ENCODE measurements at places on chromosomes 2 and 18. TPM values are rescaled to one million over a fixed set of nuclear protein-coding genes. Genes with fewer than 3 reads are reported as not detected.
A peak's percentile ranks its signal among the peaks of the same experiment; 100 is the strongest.

The ANKRD30BL gene
- not detected for total RNA-seq

The LBX2 gene
- not detected for total RNA-seq

The HOXD9 gene
- not detected for total RNA-seq

The SPATA3 gene
- not detected for total RNA-seq

The ACKR3 gene
- 0.45 TPM for total RNA-seq

The IL37 gene
- total RNA-seq: not detected

The ITPRIPL1 gene
- 13.3 TPM for total RNA-seq

The SRD5A2 gene
- not detected for total RNA-seq

The B3GNT7 gene
- not detected for total RNA-seq

The C1QL2 gene
- total RNA-seq: not detected

The COL3A1 gene
- total RNA-seq: not detected

The CRYBA2 gene
- total RNA-seq: not detected

The DTNA gene
- total RNA-seq: 0.43 TPM

The MLPH gene
- total RNA-seq: not detected

The DSG1 gene
- not detected for total RNA-seq

The UGT1A4 gene
- total RNA-seq: not detected

The CCL20 gene
- 9.6 TPM for total RNA-seq

DNA sequence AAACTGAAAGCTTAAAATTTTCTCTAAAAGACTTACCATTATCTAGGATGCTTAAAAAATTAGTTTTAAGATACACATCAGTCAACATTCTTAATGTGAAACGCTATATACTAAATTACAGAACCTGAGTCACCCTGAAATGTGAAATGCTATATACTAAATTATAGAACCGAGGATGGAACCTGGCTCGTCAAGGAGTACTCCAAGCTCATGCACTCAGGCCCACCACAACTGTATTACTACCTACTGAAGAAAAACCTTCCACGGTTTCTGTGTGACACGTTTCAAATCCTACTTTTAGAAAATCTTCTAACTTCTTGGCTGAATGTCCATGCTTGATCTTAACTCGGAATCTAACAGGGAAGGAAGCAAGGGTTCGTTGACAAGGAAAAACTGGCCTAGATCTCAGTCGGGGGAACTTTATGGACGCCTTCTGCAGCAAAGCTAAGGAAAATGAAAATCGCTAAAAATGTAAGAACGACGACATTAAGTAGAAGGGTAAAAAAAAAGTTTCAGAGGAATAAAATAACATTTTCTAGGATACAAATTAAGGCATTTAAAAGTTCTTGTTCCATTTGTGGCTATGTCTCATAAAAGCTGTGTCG, 1.4 kb downstream of the PRKD3 start:
- DNase-seq: no peak

- no peak for DNase-seq
Measured at GRCh38 chr18:46166261-46166970, 62.2 kb downstream of the HAUS1 start.

DNA sequence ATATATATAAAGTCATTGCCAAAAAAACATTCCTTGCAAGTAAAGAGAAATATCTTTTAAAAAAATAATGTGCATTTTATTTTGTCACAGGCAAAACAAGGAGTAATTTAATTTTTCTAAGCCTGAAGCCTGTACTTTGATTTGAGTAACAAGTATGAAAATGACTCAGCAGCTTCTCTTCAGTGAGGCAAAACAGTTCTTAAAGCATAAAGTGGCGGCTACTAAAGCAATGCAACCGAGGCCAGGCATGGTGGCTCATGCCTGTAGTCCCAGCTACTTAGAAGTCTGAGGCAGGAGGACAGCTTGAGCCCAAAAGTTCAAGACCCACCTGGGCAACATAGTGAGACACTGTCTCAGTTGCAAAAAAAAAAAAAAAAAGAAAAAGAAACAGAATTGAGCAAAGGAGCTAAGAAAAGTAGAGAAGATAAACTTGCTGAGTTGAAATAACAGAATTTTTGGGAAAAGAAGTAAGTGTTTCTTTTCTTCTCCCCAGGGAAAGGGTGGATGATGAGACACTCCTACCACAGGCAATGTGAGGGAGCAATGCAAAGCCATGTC, 29.6 kb downstream of the DOK1 start:
- peak; percentile 56 for DNase-seq

GRCh38 chr2:69744456-69744855, 2.5 kb downstream of the ANXA4 start:
- no peak for DNase-seq

- no peak for DNase-seq
Measured at GRCh38 chr2:6657855-6658254, 207.9 kb downstream of the CMPK2 start.

GRCh38 chr2:162123806-162124758, 28.0 kb downstream of the GCG start:
- no peak for DNase-seq

- DNase-seq: no peak
Measured at GRCh38 chr18:63586966-63587365, at the start of gene SERPINB13. TSS of gene SERPINB13 (plus strand) at chr18:63587343. CDS start at chr18:63588668, 1,325 bp downstream.

GRCh38 chr18:54129448-54130067, 94.9 kb downstream of the MBD2 start:
- DNase-seq: peak; percentile 12

DNA sequence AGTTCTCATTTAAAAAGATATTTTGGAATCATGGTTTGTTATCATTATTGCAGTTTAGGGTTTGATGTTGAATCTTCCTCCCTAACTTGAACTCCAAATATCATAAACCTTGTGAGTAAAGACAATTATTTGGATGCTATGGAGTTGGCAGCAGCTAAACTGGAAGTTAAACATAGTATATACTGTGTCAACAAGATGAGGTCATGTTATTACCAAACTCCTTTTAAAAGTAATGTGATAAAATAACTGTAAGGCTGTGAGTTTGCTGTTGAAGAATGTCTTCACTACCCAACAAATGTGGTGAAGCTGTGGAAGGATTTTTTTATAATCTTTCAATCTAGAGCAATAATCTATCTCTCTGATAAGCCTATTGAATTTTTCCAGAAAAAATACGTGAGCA, 16.0 kb downstream of the DNAH6 start:
- no peak for DNase-seq

- DNase-seq: no peak
Measured at GRCh38 chr2:182018218-182018617, 32.6 kb downstream of the PPP1R1C start.

GRCh38 chr18:3451989-3452749, 2.2 kb downstream of the TGIF1 start:
- peak; percentile 52 for DNase-seq

DNA sequence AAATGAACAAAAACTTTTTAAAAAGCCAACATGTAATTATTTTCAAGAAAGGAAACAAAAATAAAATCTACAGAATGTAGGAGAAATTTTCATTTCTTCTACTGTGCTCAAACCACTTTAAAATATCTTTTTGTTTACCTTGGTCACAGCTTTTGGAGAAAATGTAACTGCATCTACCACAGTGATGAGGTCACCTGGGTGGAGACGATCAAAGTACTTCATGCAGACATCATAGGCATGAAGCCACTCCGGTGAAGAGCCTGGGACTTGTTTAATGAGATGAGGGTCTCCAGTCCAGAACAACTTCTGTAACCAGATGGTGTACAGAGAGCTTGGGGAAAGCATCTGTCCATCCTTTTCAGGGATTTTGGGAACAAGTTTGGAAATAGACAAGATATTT, 285.8 kb downstream of the NBAS start:
- DNase-seq: no peak

GRCh38 chr2:12931186-12931844, 214.6 kb downstream of the TRIB2 start:
- no peak for DNase-seq

- no peak for DNase-seq
Measured at GRCh38 chr2:238921259-238921658, 73.4 kb downstream of the TWIST2 start.

DNA sequence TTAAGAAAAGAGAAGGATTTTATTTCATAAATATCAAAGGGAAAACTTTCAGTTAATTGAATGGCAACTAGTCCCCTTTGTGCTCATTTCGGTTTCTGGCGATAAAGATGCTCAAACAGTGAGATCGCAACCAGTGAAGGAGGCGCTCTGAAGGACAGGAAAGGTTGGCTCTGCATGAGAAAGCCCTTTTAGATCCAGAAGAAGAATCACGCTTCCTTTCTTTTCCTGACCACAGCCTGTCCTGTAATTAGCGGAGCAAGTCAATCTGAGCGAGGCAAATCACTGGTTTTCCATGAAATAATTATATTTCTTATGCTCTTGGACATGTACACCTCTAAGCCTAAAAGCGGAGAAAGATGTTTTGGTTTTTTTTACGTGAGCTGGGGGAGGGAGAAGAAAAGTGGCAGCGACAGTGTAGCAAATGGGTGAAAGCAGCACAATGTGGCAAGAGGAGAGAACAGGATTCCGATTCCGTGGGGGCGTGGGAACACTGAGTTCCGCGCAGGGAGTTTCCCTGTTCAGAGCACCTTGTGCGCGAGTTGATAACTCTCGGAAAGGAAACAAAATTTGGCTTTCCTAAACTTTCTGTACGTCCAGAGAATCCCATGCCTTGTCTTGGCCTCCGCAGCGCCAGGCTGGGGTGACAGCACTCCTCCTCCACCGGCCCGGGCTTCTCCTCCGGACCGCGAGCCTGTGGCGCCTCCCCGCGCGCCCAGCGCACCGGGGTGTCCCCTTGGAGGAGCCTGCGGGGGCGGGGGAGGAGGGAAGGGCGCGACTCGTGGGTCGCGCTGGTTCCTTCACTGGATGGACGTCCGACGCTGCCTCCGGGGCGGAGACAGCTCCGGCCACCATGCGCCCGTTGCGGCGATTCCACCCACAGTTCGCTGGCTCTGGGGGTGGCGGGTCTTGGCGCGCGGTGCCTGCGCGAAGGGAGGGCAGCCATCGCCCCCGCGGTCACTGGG, 620 bp upstream of the SLC9A2 start:
- peak; percentile 57 for DNase-seq

GRCh38 chr18:49441338-49441938, 19.0 kb downstream of the DYM start:
- DNase-seq: no peak

DNA sequence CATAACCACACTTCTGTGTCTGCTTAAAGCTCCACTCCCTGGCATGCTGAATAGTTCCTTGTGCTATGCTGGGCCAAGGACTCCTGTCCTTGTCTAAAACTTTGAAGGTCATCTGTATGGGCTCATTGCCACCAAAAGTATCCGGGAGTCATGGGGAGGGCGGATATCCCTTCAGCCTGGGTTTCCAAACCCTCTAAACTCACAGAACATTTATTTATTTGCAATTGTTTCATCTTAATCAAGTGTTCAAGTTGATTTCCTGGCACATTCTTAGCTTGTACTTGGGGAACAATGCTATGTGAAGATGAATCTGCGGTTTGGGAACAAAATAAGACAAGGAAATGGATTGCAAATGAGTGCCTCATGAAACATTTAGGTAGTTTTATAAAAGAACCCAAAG, 1.8 kb downstream of the NOSTRIN start:
- no peak for DNase-seq

DNA sequence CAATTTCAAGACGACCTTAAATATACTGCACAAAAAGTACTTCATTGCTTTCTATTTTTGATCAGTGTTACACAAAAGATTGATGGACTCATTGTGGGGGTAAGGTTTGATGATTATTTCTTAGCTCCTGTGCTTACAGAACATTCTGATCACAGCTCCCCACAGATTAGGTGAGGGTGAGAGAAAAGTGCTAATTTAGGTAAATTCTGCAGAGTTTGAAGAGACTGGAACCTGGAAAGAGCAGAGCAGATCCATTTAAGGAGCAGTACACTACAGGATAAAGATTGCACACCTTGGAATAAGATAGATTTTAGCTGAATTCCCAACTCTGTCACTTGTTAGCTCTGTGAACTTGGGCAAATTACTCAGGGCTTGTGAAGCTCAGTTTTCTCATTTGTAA, 291.9 kb upstream of the CDH7 start:
- no peak for DNase-seq

GRCh38 chr2:163701399-163702195, 34.2 kb downstream of the FIGN start:
- DNase-seq: no peak

- peak; percentile 70 for DNase-seq
Measured at GRCh38 chr2:231926761-231927565, 767 bp upstream of the NPPC start.

- DNase-seq: no peak
Measured at GRCh38 chr2:43109261-43109743, 117.1 kb downstream of the ZFP36L2 start.

DNA sequence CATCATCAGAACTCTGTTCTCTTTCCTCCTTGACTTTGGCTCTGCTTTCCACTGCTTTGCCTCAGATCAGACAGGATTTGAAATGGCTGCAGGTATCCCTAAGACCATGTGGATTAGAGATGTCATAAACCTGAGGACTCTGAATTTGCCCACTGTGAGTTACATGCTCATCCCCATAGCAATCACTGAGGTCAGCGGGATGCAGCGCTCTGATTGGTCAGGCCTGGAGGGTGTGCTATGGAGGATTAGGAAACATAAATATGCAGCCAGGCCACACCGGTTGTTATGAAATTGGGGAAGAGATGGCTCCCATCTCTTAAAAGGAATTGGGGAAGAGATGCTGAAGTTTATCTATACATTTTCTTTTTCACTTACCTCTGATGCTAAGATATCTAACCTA, 73.7 kb upstream of the DNAJC10 start:
- peak; percentile 22 for DNase-seq

DNA sequence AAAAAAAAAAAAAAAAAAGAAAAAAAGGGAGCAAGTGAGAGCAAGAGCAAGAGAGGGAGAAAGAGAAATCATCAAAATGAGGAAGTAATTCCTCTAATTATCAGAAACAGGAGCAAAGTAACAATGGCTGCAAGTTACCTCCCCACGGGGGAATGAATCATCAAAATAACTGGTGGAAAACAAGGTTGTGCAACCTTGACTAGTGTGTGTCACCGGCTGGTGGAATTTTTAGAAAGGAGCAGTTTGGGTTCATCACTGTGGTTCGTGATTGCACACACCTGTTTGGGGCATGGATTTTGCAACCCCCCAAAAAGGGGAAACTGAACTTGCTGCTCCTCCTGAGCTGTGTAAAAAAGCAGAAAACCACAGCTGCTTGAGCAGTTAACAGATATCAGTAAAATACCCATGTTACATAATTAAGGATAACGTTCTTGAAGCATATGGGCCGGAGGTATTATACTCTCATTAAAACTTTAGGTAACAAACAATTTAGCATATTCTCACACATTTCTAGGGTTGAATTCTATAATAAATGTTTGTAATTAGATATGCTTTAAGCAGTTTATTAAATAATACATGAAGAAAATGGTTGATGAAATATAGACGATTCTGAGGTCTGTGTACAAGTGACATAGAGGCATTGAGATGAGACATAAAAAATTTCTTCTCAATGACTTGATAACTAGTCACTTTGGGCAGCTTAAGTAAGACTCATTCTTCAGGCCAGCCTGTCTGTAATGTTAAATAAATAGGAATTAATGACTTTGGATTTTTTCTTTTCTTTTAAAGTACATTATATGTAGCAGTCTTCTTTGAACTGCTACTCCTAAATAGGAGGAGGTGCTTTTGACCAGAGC, 184.2 kb upstream of the ZEB2 start:
- DNase-seq: peak; percentile 4

DNA sequence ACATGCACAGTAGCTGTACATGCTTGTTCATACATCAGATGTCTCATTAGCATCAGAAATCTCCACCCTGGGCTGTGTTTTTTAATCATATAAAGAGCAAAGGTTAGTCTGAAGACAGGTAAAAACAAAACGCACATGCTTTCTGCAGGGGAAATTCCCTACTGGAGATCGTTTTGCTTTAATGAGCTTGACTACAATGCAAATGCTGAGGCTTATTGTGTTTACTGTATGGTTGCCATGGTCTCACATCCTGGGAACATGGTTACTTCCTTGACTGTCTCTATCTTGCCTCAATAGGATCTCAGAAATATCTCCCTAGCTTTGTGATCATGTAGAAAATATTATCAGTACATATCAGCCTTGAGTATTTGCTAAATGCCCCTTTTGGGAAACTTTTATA, 336.5 kb upstream of the TFPI start:
- no peak for DNase-seq

All from activated naive CD4-positive, alpha-beta T cell treated with anti-CD3 and anti-CD28 coated beads for 36 hours (primary cell).